ENCODE measurements at places on chromosomes 11 and 22.

DNA sequence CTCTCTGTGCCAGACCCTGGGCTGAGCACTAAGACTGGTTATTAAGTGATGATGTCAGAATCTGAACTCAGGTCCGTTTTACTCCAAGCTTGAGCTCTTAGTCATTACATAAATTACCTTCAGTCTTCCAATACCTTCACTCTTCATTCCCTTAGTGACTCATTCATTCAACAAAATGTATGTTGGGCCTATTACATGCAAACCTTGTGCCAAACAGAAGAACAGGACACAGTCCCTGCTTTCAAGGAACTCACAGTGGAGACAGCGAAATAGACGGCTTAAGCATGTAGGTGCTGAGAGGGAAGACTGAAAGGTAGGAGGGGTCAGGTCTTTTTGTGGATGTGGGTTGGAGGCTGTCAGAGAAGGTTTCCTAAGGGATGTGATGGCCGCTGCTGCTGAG lies 3.3 kb downstream of the KCTD14 start:
- no peak for DNase-seq

GRCh38 chr22:24176040-24176439 lies 5.2 kb upstream of the SUSD2 start:
- no peak for DNase-seq

GRCh38 chr22:24089951-24090350 lies 78.8 kb downstream of the CABIN1 start:
- DNase-seq = no peak

GRCh38 chr11:33893711-33894397 lies 2.0 kb upstream of the LMO2 start:
- peak; percentile 45 for DNase-seq

GRCh38 chr11:121844016-121844415 lies 272.0 kb downstream of the BLID start:
- DNase-seq = no peak

- no peak for DNase-seq
Observed at GRCh38 chr11:130778705-130779104, 137.6 kb downstream of the SNX19 start.

- DNase-seq = no peak
Observed at GRCh38 chr11:109298865-109299264, 123.1 kb upstream of the C11orf87 start.

DNA sequence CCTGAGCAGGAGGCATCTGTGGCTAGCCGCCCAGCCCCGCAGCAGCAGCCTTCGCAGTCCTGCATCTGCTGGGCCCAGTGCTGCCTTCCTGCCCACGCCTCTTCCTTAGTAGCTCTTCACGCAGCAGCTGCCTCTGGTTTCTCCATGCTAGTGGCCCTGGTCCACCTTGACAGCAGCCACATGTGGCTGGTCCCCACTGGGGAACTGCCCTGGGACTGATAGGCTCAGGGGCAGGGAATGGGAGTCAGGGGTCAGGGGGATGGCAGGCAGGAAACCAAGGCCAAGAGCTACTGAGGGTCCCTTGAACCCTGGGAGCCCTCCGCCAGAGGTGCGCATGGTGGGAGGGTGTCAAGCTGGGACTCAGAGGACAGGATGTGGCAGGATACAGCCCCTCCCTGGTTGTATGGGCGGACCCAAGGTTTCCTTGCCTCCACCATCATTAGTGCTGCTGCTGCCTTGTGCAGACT lies 99.4 kb upstream of the PITPNB start:
- no peak for DNase-seq

DNA sequence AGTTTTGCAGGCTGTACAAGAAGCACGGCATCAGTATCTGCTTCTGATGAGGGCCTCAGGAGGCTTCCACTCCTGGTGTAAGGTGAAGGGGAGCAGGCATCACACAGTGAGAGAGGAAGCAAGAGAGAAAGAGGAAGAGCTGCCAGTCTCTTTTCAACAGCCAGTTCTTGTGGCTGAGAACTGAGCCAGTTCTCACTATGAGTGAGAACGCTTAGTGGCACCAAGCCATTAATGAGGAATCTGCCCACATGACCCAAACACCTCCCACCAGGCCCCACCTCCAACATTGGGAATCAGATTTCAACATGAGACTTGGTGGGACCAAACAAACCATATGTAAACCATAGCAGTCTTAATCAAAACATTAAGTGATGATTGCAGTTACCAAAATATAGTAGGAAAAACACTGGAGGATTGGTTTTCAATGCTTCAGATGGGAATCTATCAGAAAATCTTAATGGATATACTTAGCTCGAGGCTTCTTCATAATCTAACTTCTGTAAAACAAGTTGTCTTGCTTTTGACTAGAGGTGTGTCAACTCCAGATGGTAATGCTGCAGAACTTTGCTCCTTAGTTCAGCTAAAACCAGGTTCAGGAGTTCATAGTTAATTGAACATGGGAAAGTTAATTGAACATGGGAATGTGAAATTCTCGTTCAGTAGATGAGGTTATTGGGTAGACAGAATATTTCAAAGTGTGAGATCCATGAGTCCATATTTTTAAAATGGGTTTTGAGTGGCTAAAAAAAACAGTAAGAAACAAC lies 12.2 kb downstream of the FAR1 start:
- no peak for DNase-seq

- no peak for DNase-seq
Observed at GRCh38 chr22:35400501-35400790, 506 bp downstream of the MCM5 start.

DNA sequence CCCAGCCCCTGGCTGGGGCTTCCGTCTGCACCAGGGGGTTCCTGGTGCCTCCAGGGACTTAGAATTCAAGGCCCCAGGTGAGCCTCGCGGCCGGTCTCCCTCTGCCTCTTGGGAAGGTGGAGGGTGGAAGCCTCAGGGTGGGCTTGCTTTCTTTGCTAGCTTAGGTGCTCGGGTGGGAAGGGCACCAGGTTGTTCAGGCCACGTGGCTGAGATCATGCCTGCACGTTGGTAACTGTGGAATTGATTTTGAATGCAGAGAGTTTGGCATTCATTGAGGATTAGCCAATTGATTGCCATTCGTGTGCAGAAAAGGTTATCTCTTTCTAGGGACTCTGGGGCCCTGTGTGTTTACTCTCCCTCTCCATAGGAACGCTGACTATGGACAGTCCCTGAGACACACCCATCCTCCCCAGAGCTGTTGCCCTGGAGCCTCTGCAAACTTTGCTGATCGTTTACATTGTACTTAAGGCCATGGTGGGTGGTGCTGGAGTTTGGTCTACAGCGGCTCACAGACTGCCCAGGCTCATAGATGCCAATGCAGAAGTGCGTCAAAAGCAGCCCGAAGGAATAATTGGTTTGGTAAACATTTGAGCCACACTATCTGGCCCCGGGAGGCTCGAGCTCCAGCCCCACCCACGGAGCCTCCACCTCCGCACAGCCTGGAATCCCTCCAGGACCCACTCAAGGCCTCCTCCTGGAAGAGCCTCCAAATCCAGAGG lies 1457.7 kb downstream of the BRD1 start:
- DNase-seq = no peak

GRCh38 chr22:44145544-44145943 lies 35.2 kb upstream of the PARVG start:
- DNase-seq = no peak

All from stimulated activated CD4-positive, alpha-beta T cell treated with anti-CD3 and anti-CD28 coated beads, TNF-alpha, amount 100 ng/mL, for 4 hours (primary cell).